ENCODE measurements at places on chromosomes 7 and 10. TPM values are rescaled to one million over a fixed set of nuclear protein-coding genes. Genes with fewer than 3 reads are reported as not detected.

Gene PDK4
- 20.4 TPM for total RNA-seq

Gene PAPOLB
- total RNA-seq, result not detected

GRCh38 chr7:28630350-28630749, 218.0 kb downstream of the CREB5 start:
- no peak overlapping the region for H3K27ac ChIP-seq
- H3K27me3 ChIP-seq, result peaks cover 8% of the 10 kb centered on the region
- H3K4me3 ChIP-seq, result no peak overlapping the region
- no peaks in the 10 kb centered on the region for H3K36me3 ChIP-seq
- no peak for DNase-seq

DNA sequence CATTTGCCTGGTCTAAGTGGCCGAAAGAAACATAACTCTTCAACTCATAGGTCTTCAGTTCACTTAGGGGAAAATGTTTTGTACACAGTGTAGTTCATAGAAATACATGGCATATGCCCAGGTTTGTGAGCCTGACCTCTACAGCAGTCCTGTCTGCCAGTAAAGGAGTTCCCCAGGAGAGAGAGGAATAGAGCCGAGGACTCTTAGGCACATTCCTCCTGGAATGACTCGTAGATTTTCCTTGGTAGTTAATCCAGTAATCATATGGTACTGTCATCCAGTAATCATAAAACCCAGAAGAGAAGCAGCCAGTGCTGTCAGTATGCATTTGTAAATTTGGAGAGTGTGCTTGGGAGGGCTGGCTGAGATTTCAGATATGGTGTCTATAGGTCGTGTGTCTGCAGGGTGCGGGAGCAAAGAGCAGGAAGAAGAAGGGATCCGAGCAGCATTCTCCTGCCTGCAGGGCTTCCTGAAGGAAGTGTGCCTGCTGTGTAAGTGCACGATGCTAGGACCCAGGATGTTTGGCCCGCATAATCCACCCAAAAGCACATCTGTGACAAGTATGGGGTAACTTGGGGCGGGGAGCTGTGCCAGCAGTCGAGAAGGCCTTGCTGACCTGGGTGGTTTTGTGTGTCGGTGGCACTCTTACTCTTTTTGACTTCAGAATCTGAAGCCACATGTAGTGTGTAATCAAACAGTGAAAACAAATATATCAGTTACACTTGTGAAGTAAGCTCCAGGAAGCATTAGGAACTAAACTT, 13.9 kb downstream of the EIF4H start:
- no peaks in the 10 kb centered on the region for H3K27me3 ChIP-seq
- DNase-seq, result no peak
- no peaks in the 10 kb centered on the region for H3K36me3 ChIP-seq
- no peak overlapping the region for H3K4me3 ChIP-seq

Gene CPN1
- total RNA-seq, result not detected

DNA sequence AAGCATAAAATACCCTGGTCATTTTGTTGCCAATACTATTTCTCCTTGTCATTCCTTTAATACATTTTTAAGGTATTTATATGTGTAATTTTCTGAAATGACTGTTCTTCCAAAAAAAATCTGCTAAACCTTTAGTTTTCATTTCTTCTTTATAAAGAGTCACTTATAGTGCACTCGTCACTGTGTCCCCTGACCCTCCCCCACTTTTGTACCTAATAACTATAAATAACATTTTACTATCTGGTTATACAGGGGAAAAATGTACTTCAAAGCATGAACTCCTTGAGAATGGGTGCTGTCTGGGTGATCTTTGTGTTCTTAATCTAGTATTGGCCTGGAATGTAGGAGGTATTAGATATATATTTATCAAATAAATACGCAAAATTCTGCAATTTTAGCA, 31.1 kb downstream of the RTKN2 start:
- H3K27ac ChIP-seq, result no peak overlapping the region
- no peaks in the 10 kb centered on the region for H3K36me3 ChIP-seq
- H3K4me3 ChIP-seq, result no peak overlapping the region
- DNase-seq, result no peak
- no peaks in the 10 kb centered on the region for H3K27me3 ChIP-seq
- H3K4me1 ChIP-seq, result no peaks in the 10 kb centered on the region

- H3K27me3 ChIP-seq, result no peaks in the 10 kb centered on the region
- H3K36me3 ChIP-seq, result peaks cover 4% of the 10 kb centered on the region
- DNase-seq, result no peak
- no peak overlapping the region for H3K4me3 ChIP-seq
These were observed 6.6 kb downstream of the ADRA2A start for GRCh38 chr10:111083222-111084095.

Gene CYP2C8
- 1.8 TPM for total RNA-seq

DNA sequence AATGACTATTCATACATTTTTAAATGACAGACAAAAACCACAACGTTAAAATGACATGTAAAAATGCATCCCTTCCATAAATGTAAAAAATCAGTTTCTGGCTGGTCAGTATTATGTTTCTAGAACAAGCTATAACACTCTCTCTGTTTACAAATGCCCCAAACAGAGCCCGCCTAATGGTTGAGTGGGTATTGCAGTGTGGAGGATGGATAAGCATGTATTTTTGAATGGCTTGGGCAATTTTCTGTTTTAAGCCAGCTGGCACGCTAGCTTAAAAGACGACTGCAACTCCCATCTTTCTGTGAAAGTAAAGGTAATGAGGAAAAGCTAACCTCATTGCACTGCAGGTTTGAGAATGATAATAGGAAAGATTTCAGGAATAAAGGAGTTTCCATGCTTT, 430.7 kb downstream of the PARD3 start:
- H3K27ac ChIP-seq, result no peak overlapping the region
- no peaks in the 10 kb centered on the region for H3K27me3 ChIP-seq
- no peak overlapping the region for H3K4me3 ChIP-seq
- no peaks in the 10 kb centered on the region for H3K36me3 ChIP-seq
- no peak for DNase-seq

Gene SPDYE9
- not detected for total RNA-seq

DNA sequence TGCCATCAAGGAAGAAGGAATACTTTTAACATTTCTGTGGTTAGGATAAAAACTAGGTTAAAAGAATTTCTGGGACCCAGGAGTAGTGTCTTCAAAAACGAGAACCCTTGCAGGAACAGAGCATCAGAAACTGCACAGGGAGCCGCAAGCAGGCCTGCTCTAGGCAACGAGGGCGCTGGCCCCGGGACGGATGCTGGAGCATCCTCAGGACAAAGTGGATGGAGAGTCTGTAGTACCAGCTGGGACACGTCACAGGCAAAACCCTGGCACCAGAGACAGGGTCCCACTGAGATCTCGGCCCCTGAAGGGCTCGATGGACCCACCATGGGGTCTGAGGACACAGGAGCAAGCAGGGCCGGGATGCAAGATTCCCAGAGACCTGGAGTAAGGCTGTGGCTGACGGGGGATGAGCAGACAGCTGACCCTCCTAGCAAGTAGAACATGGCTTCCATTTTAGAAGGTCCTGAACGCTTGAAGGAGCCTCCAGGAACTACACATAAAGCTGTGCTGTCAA, 106.6 kb downstream of the GALNT11 start:
- H3K36me3 ChIP-seq, result peaks cover 4% of the 10 kb centered on the region
- H3K27ac ChIP-seq, result no peak overlapping the region

- no peak for DNase-seq
- H3K27me3 ChIP-seq, result no peaks in the 10 kb centered on the region
- H3K4me3 ChIP-seq, result no peak overlapping the region
- peaks cover 14% of the 10 kb centered on the region for H3K4me1 ChIP-seq
- H3K36me3 ChIP-seq, result no peaks in the 10 kb centered on the region
These were observed 384.2 kb upstream of the LRGUK start for GRCh38 chr7:133742709-133743538.

Gene CELF2
- 2.4 TPM for total RNA-seq

Gene PRLHR
- 0.04 TPM for total RNA-seq

- H3K27ac ChIP-seq, result no peak overlapping the region
- H3K4me3 ChIP-seq, result no peak overlapping the region
- no peaks in the 10 kb centered on the region for H3K36me3 ChIP-seq
- no peaks in the 10 kb centered on the region for H3K27me3 ChIP-seq
These were observed 1.4 kb upstream of the LCOR start for GRCh38 chr10:96830511-96831199.

DNA sequence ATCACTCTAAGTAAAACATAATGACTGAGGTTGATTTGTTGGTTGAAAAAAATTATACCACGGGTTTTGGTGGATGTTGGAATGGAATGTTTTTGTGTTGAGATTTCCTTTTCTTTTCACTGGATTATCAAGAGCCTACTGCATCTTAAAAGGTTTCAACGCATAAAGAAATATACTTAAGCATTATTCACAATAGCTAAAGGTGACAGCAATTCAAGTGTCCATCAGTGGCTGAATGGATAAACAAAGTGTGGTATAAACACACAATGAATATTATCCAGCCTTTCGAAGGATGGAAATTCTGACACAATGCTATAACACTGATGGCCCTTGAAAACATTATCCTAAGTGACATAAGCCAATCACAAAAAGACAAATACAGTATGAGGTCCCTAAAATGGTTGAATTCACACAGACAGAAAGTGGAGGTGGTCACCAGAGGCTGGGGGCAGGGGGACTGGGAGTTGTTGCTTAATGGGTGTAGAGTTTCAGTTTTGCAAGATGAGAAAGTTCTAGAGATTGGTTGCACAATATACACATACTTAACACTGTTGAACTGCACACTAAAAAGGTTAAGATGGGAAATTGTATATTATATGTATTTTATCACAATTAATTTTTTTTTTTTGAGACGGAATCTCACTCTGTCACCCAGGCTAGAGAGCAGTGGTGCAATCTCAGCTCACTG, 122.3 kb downstream of the NRP1 start:
- H3K4me1 ChIP-seq, result no peaks in the 10 kb centered on the region
- no peak overlapping the region for H3K27ac ChIP-seq
- no peak overlapping the region for H3K4me3 ChIP-seq
- DNase-seq, result no peak
- H3K27me3 ChIP-seq, result no peaks in the 10 kb centered on the region
- peaks cover 7% of the 10 kb centered on the region for H3K36me3 ChIP-seq

Gene MEIG1
- total RNA-seq, result not detected

GRCh38 chr10:129021594-129022304, 445.3 kb upstream of the MGMT start:
- H3K27ac ChIP-seq, result no peak overlapping the region
- no peaks in the 10 kb centered on the region for H3K36me3 ChIP-seq
- H3K27me3 ChIP-seq, result no peaks in the 10 kb centered on the region
- no peak for DNase-seq
- no peaks in the 10 kb centered on the region for H3K4me1 ChIP-seq

GRCh38 chr10:5968037-5968680, 9.2 kb downstream of the IL15RA start:
- H3K4me3 ChIP-seq, result no peak overlapping the region
- no peaks in the 10 kb centered on the region for H3K27me3 ChIP-seq
- peak; percentile 38 for DNase-seq
- no peak overlapping the region for H3K27ac ChIP-seq
- H3K4me1 ChIP-seq, result peaks cover 23% of the 10 kb centered on the region
- H3K36me3 ChIP-seq, result peaks cover 3% of the 10 kb centered on the region

Gene CALHM3
- 0.16 TPM for total RNA-seq

DNA sequence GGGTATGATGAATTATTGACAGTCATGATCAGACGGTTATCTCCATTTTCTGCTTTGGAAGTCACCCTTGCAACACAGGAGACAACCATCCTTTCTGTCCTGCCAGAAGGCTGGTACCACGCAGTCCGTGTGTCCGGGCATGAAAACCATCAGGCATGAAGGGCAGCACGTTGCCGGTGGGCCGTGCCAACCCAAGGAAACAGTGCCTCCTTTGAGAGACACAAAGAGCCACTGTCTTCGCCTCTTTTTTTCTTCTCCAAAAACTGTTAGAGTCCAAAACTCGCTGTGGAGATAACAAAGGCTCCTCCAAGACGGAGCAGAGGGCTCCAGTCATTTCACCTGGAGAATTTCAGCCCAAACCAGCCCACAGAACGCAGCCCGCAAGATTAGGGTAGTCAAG, 60.4 kb upstream of the ARHGAP21 start:
- DNase-seq, result no peak
- no peaks in the 10 kb centered on the region for H3K27me3 ChIP-seq
- no peak overlapping the region for H3K27ac ChIP-seq
- H3K4me3 ChIP-seq, result no peak overlapping the region
- no peaks in the 10 kb centered on the region for H3K4me1 ChIP-seq

Gene EBF3
- total RNA-seq, result 0.47 TPM
